Regular cardiac myocyte (primary cell): ENCODE measurements at places on chromosomes 11 and 22. TPM values are rescaled to one million over a fixed set of nuclear protein-coding genes. Genes with fewer than 3 reads are reported as not detected.

Gene SLC22A25
- total RNA-seq: not detected in 2 replicates

Gene LARGE1
- total RNA-seq: 7.1 and 16.1 TPM in 2 replicates

Gene EHD1
- 75.0 and 126 TPM in 2 replicates for total RNA-seq

Gene SESN3
- total RNA-seq: 12.1 and 19.4 TPM in 2 replicates

Gene CXCR5
- not detected in 2 replicates for total RNA-seq

Gene TRIM48
- not detected in 2 replicates for total RNA-seq
